Caco-2 (cell line): ENCODE measurements at places on chromosomes 5 and 9. TPM values are rescaled to one million over a fixed set of nuclear protein-coding genes. Genes with fewer than 3 reads are reported as not detected.
A peak's percentile ranks its signal among the peaks of the same experiment; 100 is the strongest.

ZNF454 gene
- 0.28 TPM in 1 of 2 replicates, not detected in the other for total RNA-seq

SLC28A3 gene
- total RNA-seq = 2.1 and 2.6 TPM in 2 replicates

GRXCR2 gene
- 0.16 TPM in 1 of 2 replicates, not detected in the other for total RNA-seq

MARVELD2 gene
- 47.2 and 50.3 TPM in 2 replicates for total RNA-seq

TMEFF1 gene
- total RNA-seq = 2.7 and 4.2 TPM in 2 replicates

ARID3C gene
- total RNA-seq = not detected in 2 replicates

DNA sequence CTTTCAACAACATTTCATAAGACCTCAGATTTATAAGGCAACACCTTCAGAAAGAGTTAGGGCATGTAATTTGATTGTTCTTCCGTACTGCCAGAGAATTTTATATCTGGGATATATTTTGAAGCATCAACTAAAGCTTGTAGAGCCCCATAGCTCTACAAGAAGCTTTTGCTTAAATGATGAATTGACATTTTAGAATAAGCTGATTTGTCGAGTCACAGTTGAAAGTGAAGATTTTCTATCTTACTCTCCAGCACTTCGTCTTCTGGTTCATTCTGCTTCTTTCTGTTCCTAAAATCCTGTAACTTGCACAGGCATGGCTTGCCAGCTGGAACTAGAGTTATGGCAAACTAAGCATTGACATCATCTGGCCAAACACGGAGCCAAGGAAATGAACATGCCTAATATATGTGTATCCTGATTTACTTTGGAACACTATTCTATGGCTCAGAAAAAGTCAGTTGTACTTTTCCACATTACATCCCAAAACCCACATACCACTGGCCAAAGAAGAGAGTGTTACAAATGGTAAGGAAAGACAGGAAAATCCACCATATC lies 68.6 kb upstream of the MAST4 start:
- no peak for DNase-seq

DNA sequence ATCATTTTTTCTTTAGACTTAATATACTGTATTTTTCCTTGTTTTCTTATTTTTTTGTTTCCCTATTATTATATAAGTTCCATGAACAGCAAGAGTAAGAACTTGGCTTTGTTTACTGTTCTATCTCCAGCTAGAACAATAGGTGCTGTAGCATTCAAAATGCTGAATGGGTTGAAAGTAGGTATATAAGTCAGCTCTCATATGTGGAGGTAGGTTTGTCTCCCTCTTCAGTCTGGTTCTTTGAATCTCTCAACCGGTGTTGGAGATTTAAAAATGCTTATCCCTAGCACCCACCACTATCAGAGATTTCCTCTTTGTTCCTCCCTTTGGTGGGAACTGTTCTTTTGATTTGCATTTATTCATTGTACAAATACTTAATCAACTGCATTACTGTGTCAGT lies 87.5 kb upstream of the FSD1L start:
- DNase-seq = no peak

DNA sequence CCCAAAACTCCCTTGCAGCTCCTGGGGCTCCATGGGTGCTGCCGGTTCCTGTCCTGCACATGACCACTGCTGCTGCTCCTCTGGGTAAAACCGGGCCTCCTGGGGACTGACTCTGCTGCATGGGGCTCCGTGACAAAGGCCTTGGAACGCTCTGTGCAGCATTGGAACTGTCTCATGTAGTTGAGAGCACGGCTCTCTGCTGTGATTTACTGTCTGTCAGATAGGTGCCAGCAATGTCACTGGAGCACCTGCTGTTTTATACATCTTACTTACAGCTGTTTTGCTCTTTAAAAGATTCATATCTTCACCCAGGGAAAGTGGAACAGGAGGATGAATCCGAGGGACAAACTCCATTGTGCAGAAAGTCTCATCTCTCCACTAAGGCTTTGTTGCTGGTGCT lies 138.1 kb downstream of the YIPF5 start:
- DNase-seq = no peak

DNA sequence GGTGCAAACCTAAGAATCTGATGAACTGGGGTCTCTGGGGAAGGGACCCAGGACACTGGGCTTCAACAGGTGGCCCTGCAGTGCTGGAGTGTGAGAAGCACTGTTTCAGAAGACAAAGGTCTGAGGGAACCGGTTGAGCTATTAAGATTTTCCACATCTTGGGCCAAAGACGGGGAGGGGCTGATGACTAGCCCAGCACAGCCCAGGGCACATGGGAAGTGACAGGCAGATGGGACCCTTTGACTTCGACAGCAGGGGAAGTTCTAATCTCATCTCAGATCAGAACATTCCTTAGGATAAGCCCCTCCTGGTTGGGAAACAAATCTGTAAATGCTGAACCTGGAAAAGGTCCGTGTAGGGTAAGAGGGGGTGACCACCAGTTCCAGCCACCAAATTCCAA lies 67.4 kb downstream of the RAPGEF1 start:
- no peak for DNase-seq

GRCh38 chr5:126866851-126867636 lies 90.1 kb downstream of the LMNB1 start:
- no peak for DNase-seq

GRCh38 chr9:96304230-96304629 lies 2.3 kb upstream of the HSD17B3 start:
- DNase-seq = no peak

DNA sequence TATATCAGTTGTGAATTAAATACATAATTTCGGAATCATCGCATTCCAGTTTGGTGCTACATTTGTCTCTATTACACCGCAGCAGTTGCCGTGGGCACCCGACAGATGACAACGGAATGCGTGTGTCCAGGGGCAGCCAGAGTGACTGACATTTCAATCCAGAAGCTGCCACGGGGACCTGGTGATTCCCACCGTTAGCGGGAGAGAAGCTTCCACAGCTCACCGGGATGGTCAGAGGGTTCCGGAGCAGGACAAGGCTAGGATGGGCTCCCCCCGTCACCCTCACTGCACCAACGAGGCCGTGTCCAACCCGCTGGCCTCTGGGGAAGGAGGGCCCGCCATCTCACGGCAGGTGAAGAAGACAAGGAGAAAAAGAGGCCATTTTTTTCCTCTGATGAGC lies 86.8 kb downstream of the GTF3C4 start:
- peak; percentile 5 for DNase-seq

- DNase-seq = no peak
These were observed 197.0 kb downstream of the ARHGEF28 start for GRCh38 chr5:73822989-73823339.

GRCh38 chr9:137975936-137976565 lies 98.5 kb downstream of the CACNA1B start:
- no peak for DNase-seq

GRCh38 chr9:4301971-4302427 lies 2.1 kb upstream of the GLIS3 start:
- DNase-seq = no peak
